ENCODE measurements at places on chromosomes 4 and X. TPM values are rescaled to one million over a fixed set of nuclear protein-coding genes. Genes with fewer than 3 reads are reported as not detected.

Gene TLR1
- not detected for total RNA-seq

- DNase-seq = no peak
Measured at GRCh38 chr4:12050357-12050756, 621.7 kb upstream of the HS3ST1 start.

Gene CCDC149
- total RNA-seq = 0.92 TPM

- no peak for DNase-seq
Measured at GRCh38 chr4:139501117-139501516, 47.2 kb downstream of the RAB33B start.

GRCh38 chr4:17398035-17398434 lies 113.9 kb downstream of the QDPR start:
- no peak for DNase-seq

GRCh38 chr4:74623041-74623440 lies 171.3 kb downstream of the BTC start:
- peak; percentile 89 for DNase-seq

Gene NDP
- not detected for total RNA-seq

GRCh38 chr4:108119199-108119800 lies 49.4 kb downstream of the LEF1 start:
- no peak for DNase-seq

DNA sequence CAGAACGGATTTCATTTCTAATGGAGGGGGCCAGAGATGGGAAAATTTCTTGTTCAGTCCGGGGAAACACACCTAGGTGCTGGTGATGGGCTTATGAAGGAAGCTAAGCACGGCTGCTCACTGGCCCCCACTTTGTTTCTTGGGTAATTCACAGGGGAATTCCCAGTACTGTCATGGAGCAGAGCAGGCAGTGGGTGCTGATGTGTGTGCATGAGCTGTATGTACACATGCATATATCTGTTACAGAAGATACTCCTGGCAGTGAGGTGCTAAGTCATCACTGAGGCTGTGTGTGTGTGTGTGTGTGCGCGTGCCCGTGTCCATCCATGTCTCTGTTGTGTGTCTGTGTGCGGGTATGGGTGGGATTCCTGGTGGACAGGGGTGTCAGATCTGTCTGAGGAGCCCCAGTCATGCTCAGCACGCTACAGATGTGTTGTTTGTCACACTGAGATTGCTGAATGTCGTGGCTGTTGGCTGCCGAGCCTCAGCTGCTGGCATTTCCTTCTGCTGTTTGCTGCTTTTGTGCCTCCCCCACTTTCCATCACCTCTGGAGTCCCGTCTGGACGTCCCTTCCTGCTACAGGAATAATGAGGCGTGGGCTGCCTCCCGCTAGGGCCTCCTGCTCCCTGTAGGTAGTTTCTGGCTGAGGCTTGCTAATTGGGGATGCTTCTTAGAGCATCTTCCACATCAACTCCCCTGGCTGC lies 53.3 kb downstream of the JADE1 start:
- DNase-seq = peak; percentile 3

Gene ARL9
- 0.79 TPM for total RNA-seq

GRCh38 chr4:72473434-72473900 lies 95.6 kb downstream of the ADAMTS3 start:
- no peak for DNase-seq

DNA sequence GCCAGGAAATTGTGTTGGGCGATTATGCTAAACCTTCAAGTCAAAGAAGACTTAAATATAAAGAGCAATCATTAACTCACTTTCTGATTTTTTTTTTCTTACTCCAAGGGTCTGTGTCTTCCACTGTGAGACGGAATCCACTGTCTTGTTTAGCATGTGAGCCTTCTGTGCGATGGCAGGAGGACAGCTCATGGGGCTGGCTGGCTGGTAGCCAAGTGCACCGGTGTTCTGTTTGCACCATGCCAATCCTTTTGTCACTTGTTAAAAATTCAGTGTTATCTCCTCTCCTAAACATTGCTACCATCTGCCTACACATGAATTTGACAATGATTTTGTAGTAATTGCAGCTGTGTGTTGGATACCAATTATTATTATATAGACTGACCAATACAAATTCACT lies 1056.3 kb upstream of the IGFBP7 start:
- no peak for DNase-seq

- no peak for DNase-seq
Measured at GRCh38 chr4:144659447-144659846, 13.5 kb downstream of the HHIP start.

- no peak for DNase-seq
Measured at GRCh38 chr4:181488926-181489325, 754.3 kb upstream of the TENM3 start.

Gene DMD
- not detected for total RNA-seq

Gene TLR7
- not detected for total RNA-seq

DNA sequence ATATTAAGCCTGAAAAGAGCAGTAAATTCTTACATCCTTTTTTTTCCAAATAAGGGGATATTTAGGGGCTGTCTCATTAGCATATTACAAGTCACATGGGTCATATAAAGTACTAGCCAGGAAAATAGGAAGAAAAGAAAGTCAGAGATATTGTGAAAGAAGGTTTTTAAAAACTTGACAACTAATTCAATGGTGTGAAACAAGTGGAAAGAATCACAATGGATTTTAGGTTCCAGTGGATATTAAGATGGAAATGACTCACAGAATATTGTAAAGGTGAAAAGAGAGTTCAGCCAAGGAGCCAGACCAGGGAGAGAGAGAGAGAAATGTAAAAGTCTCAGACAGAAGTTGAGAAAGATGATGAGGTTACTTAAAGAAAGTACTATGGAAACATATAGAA lies 297.2 kb downstream of the IQCM start:
- no peak for DNase-seq

DNA sequence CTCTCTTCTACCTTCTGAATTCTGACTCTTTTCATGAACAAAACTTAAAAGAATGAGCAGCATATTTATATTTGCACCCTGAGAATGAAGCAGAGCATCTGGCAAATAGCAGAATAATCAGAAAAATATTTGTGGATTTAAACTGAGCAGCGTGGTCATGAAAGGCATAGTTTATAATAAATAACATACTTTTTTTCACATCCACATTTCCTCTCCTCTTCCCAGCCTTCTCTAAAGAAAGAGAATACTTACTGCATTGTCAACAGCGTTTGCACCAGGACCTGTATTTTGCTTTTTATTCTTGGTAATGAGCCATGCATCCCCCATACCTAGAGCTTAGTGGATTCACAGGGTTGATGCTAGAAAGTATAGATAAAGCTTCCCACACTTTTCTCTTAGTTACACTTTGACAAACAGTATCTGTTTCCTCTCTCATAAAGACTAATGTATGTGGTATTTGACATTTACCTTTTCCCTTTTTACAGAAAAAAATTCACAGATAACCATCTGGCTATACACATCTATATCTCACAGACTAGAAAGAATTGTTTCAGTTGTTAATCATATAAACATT lies 131.5 kb downstream of the PRSS12 start:
- no peak for DNase-seq

GRCh38 chr4:16337936-16338335 lies 111.7 kb upstream of the TAPT1 start:
- no peak for DNase-seq

Gene PABPC1L2A
- total RNA-seq = not detected

GRCh38 chr4:173696011-173696410 lies 166.0 kb upstream of the HAND2 start:
- no peak for DNase-seq

DNA sequence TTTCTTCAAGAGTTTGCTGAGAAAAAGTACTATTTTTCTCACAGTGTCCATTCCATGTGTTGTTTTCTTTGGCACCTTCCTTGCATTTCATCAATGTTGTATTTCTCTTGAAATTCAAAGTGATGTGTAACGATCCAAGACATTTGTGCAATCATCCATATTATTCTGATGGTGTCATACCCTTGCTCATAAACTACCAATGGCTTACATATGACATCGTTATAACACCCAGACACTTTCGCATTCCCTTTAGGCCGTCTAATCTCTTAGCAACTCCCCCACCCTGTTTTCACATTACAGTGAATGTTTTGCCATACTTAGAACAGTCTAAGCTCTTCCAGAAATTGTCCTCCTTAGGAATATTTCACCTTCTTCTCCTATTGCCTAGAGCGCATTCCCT lies 1779.0 kb downstream of the PCDH7 start:
- no peak for DNase-seq

Gene BMPR1B
- 0.03 TPM for total RNA-seq

Gene GAGE12H
- total RNA-seq = not detected

Gene CENPU
- 15.3 TPM for total RNA-seq
